ENCODE measurements at places on chromosomes 7 and 10.

DNA sequence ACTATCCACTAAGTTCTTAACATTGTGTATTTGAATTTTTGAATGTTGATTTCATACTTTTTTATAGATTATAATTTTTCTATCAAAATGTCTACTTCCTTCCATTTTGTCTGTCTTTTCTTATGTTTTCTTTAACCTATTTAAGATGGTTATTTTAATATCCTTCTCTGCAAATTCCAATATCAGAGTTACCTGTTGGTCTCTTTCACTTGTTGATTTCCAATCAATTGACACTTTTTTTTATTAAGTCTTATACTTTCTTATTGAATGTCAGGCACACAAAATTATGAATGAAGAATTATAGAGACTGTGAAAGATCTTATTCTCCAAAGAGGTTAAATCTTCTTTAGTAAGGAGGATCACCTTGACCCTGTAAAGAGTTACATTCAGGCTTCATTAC, 448.3 kb upstream of the NRG3 start:
- DNase-seq = no peak

DNA sequence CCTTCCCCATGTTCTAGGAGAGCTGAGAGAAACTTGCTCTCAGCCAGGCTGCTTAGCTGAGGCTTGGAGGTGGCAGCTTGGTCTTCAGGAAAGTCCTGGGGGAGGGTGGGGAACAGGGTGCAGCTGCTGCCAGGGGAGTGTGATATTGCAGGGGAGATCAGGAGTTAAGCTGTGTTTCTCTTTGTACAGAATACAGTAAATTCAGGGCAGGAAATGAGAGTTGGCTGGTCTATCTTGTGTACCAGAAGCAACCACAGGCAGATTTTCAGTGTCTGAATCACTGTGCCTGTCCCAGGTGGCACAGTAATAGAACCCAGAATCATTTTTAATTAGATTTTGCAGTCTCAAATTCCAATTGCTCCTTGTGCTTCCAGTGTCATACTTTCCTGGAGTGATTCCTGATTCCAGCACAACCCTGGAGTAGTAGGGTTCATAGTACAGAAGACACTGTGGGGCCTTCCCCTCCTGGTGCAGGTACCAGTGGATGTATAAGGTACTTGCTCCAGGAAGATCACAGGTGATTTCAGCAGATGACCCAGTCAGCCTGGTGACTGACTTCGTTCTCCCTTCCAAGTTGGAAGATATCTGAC, 94.0 kb upstream of the TARP start:
- no peak for DNase-seq

- no peak for DNase-seq
These were observed 58.4 kb downstream of the ZNF22 start for GRCh38 chr10:45058992-45059561.

DNA sequence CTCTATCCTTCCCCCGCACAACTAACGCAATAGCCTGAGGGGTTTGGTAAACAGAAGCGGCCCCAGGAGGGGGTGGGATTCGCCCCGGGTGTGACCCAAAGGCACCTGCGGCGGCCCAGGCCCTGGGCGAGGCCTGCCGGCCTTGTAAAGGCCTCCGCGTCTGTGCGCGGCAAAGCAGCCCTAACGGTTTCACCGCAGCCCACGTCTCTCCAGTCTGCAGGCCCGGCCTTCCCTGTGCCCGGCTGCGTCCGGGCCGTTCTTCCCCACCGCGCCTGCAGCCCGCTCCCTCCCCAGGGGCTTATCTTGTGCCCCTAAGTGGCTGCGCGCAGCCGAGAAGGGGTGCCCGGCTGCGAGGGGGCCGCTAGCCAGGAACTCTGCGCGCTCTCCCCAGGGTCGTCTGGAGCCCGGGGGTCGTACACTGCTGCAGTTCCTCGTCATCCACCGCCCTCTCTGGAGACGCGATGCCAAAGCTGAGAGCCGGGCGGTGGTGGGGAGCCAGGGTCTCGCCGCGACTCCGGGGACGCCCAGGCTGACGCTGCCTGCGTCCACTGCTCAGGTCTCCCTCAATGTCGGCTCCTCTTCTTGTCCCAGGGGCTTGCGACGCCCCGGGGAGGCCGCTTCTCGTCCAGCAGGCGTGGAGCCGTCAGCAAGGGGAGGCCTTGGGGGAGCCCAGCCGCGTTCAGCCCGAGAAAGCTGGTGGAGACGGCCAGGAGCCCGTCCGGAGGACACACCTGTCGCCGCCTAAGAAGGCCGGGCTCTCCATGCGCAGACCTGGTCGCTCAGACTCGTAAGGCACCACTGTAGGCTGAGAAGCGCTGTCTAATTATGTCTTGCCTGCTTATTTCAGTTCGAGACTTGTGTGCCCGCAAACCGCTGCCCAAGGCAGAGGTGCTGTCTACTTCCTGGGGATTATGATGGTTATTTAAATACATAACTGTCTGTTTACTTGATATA, 132.3 kb downstream of the SPAG6 start:
- DNase-seq = no peak

DNA sequence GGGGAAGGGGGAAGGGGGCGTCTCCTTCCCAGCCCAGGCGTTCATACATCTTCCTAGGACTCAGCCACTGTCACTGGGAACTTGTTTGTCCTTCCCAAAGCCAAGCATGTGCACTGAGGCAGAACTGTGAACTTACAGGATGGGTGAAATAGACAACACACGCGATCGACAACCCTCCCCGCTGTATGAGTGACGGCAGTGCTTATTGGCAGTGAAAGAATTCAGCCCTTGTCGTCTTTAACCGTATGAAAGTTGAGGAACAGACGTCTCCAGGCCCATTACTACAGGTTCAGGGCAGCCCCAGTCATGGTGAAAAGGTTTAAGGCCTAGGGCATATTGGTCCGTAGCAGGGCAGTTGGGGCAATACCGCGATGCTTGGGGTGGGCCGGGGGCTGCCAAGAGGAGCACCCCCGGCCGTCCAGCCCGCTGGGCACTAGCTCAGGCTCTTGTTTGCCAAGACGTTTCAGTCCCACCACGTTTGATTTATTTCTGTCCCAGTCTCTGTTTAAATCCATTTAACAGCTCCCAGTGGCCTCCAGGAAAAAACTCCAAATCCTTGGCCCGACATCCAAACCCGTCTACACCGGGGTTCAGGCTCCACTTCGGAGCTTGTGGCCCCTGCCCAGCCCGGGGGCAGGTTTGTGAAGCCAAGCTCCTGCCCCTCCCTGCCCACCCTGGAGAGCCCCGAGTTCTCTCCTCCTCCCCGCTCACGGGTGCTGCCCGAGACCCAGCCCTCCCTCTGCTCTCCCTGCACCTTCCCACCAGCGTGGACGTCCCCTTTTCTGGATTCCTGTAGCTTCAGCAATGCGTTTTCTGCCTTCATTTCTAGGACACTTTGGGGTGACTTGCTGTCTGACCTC, 159.8 kb downstream of the DNAJB6 start:
- DNase-seq = no peak

- DNase-seq = no peak
These were observed 50.6 kb upstream of the GJD4 start for GRCh38 chr10:35554461-35555056.

DNA sequence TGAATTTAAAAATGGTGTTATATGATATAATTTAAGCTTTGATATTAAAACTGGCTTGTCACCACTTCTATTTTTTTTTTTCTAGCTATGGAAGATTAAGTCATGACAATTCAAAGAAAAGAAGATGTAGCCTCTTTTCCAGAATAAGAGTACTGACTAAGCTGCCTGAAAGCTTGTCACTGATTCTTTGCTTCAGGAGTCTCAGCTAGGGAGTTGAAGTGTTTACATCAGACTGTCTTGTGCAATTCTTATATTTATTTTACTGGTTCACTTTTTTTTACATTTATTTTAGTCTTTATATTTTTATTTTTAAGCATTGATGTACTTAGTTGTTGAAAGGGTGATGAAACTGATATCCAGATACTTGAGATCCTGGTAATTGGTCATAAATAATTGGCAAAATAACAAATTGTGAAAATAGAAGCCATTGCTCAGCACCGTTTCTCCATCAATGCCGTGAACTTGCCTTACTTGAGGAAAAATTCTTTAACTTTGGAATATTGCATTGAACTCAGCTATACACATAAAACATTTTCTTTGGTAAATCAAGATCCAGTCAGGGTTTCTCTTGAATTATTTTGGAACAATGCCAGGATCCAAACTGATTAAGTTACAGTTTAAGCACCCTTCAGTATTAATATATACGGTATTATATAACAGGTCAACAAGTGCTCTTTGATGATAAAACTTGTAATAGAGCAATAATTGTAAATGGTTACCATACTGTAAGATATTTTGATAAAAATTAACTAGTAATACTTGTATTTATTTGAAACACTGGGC, 156.4 kb downstream of the PHTF2 start:
- no peak for DNase-seq

DNA sequence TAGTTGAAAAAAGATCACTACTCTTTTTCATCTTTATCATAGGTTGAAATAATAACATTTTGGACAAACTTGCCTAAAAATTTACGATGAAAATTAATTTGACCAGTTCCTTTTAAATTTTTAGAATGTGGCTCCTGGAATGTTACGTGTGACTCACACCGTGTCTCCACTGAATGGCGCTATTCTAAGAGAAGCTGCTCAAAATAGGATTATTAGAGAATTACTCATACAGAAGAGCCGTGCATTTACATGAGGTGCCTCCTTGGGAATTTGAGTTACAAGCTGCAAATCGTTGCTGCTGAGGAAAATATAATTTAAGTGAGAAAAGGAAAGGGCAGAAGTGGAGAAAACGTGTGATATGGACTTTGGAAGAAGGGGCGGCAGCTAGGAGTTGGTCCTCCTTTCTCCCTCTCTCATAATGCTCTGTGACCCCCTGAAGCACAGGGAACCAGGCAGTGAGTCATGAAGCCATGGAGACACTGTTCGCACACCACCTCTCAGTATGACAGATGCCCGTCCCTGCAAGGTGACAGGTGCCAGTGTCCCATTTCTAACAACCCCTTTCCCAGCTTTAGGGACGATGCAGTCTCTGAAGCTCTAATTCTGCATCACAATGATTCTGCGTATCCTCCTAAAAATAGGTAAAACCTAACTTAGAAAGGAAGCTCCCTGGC, 323.2 kb upstream of the COBL start:
- DNase-seq = no peak

DNA sequence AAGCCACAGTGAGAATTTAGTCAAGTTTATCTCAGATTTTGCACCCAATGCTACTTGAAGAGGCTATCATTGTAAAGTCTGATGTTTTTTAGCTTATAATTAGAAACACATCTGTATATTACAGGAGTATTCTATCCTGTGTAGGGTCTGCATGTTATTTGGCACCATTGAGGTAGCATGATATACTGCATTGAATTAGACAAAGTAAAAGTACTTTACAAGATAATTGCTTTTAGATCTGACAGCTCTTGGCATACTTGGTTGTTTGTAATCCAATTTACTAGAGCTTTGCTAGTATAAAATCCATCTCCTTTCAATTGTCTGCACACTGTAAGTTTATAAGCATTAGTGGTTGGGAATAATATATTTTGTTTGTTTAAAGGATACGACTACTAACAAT, 714.3 kb downstream of the ANKRD7 start:
- no peak for DNase-seq
